ENCODE measurements at places on chromosomes 1 and 21. TPM values are rescaled to one million over a fixed set of nuclear protein-coding genes. Genes with fewer than 3 reads are reported as not detected.

Gene FCRLA
- total RNA-seq = not detected

GRCh38 chr1:53080769-53081168 is 18.8 kb downstream of the PODN start:
- no peak overlapping the region for H3K27ac ChIP-seq
- no peaks in the 10 kb centered on the region for H3K27me3 ChIP-seq
- H3K4me1 ChIP-seq = no peaks in the 10 kb centered on the region
- H3K4me3 ChIP-seq = no peak overlapping the region
- DNase-seq = peak; percentile 85

- H3K4me3 ChIP-seq = no peak overlapping the region
- peaks cover 49% of the 10 kb centered on the region for H3K36me3 ChIP-seq
- no peaks in the 10 kb centered on the region for H3K27me3 ChIP-seq
- no peak for DNase-seq
Measured at GRCh38 chr1:222654849-222655248, 37.0 kb downstream of the MIA3 start.

- no peaks in the 10 kb centered on the region for H3K36me3 ChIP-seq
- no peaks in the 10 kb centered on the region for H3K4me1 ChIP-seq
- no peak overlapping the region for H3K27ac ChIP-seq
- no peak overlapping the region for H3K4me3 ChIP-seq
Measured at GRCh38 chr1:210746024-210746731, 387.8 kb downstream of the KCNH1 start.

DNA sequence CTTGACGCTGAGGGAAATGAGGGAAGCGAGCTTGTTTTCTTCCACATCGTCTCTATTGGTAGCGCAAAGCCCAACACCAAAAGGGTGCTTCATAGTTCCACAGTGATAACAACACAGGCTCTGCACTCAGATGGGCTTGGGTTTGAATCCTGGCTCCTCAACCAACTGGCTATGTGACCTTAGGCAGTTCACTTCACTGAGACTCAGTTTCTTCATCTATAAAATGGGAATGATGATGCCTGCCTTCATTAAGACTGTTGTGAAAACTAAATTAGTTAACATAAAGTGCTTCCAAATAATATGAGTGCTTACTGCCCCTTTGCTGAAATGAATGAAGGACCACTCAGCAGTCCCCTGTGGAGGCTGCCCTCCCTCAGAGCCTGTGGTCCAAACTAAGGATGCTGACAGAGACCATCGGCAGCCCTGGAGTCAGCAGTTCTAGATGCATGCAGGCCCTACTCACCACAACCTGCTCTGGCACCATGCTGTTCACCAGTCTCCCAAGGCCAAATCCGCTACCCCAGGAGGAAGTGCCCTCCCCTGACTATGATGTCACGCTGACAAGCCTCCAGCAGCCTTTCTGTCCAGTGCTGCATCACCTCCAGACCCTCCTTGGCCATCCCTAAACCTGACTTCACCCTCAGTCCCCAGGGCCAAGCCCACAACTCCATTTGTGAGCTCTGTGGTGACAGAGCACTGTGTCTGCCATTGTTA is 30.7 kb downstream of the DMAP1 start:
- H3K27ac ChIP-seq = no peak overlapping the region
- H3K27me3 ChIP-seq = no peaks in the 10 kb centered on the region
- H3K4me1 ChIP-seq = peaks cover 28% of the 10 kb centered on the region

GRCh38 chr1:30101487-30102227 is 621.7 kb downstream of the MATN1 start:
- peaks cover 40% of the 10 kb centered on the region for H3K27me3 ChIP-seq
- no peaks in the 10 kb centered on the region for H3K36me3 ChIP-seq
- H3K4me1 ChIP-seq = no peaks in the 10 kb centered on the region
- no peak overlapping the region for H3K27ac ChIP-seq
- peak; percentile 53 for DNase-seq

DNA sequence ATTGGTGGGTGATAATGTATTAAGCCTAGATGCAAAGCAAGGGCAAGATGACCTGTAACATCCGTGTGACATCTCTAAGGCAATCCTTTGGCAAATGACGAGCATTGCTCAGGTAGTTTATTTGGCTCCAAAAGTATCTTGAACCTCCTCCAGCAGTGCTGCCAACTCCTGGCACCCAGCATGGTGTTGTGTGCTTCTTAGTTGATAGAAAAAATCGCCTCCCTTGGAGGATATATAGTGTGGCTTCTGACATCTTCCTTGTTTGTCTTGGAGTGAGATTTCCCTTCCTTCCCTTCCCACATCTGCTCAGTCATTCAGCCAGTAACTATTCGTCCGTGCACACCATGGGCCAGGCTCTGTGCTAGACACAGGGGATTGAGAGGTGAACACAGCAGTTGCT is 121.8 kb downstream of the TOMM20 start:
- H3K4me3 ChIP-seq = no peak overlapping the region
- peaks cover 2% of the 10 kb centered on the region for H3K36me3 ChIP-seq
- no peaks in the 10 kb centered on the region for H3K27me3 ChIP-seq
- peaks cover 14% of the 10 kb centered on the region for H3K4me1 ChIP-seq
- DNase-seq = no peak

DNA sequence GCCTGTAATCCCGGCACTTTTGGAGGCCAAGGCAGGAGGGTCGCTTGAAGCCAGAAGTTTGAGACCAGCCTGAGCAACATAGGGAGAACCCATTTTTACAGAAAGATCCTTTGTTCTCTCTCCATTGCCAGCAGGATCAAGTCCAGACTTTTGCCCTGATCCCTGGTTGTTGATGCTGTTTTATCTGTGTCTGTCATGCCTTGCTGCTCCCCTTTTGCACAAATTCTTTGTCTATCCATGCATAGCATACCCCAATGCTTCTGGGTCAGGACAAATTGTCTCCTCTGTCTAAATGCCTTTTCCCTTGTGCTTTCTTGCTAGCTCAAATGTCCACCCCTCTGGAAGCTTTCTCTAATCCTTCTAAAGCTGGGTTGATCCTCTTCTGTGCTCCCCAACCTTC is 25.3 kb upstream of the FAAH start:
- no peaks in the 10 kb centered on the region for H3K27me3 ChIP-seq
- H3K36me3 ChIP-seq = peaks cover 12% of the 10 kb centered on the region
- DNase-seq = no peak
- no peaks in the 10 kb centered on the region for H3K4me1 ChIP-seq
- no peak overlapping the region for H3K4me3 ChIP-seq
- H3K27ac ChIP-seq = no peak overlapping the region

DNA sequence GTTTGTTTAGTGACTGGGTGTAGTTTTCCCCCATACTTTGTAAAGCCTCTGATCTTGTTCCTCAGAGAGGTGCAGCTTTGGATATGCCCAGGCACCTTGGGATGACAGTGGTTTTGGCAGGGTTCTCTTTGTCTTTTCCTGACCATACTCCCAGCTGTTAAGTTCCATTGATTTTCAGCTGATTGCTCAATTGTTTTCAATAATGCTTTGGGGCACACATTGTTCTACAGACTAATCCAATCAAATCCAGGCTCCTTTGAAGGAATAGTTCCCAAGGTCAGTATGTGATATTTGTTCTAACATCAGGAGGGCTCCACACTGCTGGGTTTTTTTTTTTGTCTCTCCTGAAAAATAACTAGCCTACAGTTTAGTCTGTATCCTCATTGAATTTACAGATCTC is 24.8 kb downstream of the PPP2R5A start:
- H3K27ac ChIP-seq = no peak overlapping the region
- H3K4me3 ChIP-seq = no peak overlapping the region
- H3K36me3 ChIP-seq = no peaks in the 10 kb centered on the region
- DNase-seq = no peak
- no peaks in the 10 kb centered on the region for H3K27me3 ChIP-seq

DNA sequence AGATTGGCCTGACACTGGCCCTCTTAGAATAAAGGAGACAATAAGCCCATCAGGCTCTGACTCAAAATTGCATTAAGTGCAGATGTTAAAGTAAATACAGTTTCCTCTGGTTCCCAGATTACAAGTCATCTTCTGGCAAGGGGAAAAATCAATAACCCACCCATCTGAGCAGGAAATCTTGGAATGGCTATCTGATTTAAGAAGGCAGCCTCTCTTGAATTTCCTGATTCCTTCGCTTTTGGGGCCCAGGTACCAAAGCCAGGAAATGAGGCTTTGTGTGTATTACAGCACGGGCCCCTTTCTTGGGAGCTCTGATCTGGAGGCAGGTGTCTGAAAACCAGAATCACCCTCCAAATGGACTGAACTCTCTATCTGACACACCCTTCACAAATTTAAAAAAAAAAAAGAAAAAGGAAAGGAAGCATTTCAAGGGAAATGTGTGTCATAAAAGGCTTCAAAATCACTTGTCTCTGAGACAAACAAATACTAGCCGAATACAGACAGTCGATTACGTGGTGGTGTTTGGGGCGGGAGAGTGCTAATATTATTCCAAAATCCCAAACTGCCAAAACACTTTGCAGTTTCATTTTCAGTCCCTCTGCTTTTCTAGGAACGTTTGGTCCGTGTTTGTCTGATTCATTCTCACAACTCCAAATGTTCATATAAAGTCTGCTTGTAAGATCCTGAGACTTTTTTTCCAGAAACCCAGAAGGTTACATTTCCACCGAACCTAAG is 240.9 kb upstream of the CAMK1G start:
- peaks cover 22% of the 10 kb centered on the region for H3K27me3 ChIP-seq
- H3K4me3 ChIP-seq = no peak overlapping the region
- H3K4me1 ChIP-seq = no peaks in the 10 kb centered on the region
- DNase-seq = no peak
- peaks cover 1% of the 10 kb centered on the region for H3K36me3 ChIP-seq

DNA sequence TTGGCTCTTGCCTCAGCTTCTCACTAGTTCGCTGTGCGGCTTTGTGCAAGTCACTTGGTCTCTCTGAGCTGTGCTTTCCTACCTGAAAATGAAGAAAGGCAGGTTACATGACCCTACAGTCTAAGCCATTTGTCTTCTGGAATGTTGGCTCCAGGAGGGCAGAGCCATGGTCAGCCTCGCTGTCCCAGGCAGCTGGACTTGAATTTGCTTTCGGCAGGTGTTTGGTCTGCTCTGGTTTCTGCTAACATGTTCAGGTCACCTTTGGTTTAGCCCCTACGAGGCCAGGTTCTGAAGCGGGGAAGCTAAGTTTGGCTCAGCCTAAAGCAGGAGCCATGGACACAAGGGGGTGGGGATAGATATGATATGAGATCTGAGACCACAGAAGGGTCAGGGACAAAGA is 19.1 kb downstream of the LRRC38 start:
- no peaks in the 10 kb centered on the region for H3K27me3 ChIP-seq
- no peaks in the 10 kb centered on the region for H3K4me1 ChIP-seq
- no peak overlapping the region for H3K27ac ChIP-seq
- no peaks in the 10 kb centered on the region for H3K36me3 ChIP-seq
- no peak overlapping the region for H3K4me3 ChIP-seq

DNA sequence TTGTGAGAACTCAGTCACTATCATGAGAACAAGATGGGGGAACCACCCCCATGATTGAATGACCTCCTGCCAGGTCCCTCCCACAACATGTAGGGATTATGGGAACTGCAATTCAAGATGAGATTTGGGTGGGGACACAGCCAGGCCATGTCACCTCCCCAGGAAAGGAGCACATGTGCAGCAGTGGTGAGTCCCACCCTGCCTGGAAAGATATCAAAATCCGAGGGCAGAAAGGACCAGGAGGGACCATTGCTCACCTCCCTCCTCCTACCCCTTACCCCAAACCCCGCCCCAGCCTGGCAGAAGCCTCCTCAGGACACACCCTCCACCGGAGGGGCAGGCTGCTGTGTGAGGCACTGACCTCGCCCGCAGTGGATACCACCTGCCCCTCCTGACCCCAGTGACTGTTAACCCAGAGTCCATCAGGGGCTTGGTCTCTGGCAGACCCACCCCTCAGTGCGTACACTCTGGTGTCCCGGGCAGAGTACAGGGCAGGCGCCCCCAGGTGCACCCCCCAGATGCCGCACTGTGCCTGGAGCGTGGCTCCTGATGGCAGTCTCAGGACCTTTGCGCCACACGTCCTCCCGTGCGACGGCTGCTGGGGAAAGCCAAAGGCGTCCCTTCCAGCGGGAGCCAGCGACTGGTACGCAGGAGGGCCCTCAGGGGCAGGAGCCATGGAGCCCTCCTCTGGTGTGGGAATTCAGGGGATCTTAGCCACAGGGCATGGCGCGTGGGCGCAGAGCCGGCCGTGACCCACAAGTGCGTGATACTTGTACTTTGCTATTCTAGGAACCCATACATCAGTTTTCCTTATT is 20.9 kb downstream of the PDXK start:
- no peaks in the 10 kb centered on the region for H3K27me3 ChIP-seq
- peak; percentile 93 for DNase-seq
- peaks cover 17% of the 10 kb centered on the region for H3K36me3 ChIP-seq
- H3K4me1 ChIP-seq = peaks cover 19% of the 10 kb centered on the region

DNA sequence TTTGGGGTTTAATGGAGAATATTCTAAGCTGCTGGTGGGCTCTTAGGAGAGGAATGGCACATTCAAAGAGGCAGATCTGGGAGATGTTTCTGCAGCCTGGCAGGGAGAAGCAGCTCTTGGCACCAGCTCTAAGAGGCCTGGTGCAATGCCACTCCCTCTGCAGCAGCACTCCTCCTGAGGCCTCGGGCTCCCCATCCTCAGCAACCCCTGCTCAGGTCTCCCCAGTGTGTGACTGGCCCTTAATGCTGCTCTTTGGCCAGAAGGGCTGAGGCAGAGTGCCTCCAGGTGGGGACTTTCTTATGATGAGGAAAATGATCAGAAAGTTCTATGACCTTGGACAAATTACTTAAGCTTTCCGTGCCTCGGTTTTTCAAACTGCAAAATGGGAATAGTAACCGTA is 55.5 kb downstream of the MAB21L3 start:
- no peaks in the 10 kb centered on the region for H3K36me3 ChIP-seq
- H3K4me3 ChIP-seq = no peak overlapping the region
- no peak for DNase-seq

GRCh38 chr21:36630485-36631206 is 68.3 kb upstream of the SIM2 start:
- H3K27ac ChIP-seq = no peak overlapping the region
- peaks cover 8% of the 10 kb centered on the region for H3K27me3 ChIP-seq

- no peak overlapping the region for H3K4me3 ChIP-seq
- H3K27ac ChIP-seq = no peak overlapping the region
- H3K36me3 ChIP-seq = peaks cover 2% of the 10 kb centered on the region
- no peaks in the 10 kb centered on the region for H3K4me1 ChIP-seq
Measured at GRCh38 chr1:168591641-168592250, 15.3 kb downstream of the XCL1 start.

DNA sequence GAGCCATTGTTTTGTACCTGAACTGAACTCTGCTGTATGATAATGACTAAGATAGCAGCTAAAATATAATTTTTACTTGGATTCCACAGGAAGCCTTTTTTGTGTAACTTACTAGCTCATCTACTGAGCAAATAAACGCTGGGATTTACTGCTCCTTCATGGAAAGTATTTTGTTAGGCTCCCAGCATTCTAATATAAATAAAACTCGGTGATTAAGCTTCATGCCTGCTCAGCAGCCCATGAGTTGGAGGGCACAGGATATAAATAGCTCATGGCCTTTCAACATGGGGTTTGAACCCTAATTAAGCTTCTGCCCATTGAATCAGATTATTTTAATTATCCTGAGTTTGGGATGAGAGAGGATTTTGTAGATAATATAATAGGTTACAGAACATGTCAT is 180.0 kb downstream of the PCP4 start:
- no peak for DNase-seq
- no peak overlapping the region for H3K4me3 ChIP-seq
- H3K27me3 ChIP-seq = no peaks in the 10 kb centered on the region
- no peaks in the 10 kb centered on the region for H3K36me3 ChIP-seq
- H3K4me1 ChIP-seq = peaks cover 4% of the 10 kb centered on the region

- no peak overlapping the region for H3K4me3 ChIP-seq
- H3K36me3 ChIP-seq = no peaks in the 10 kb centered on the region
- H3K27ac ChIP-seq = no peak overlapping the region
- H3K4me1 ChIP-seq = no peaks in the 10 kb centered on the region
- H3K27me3 ChIP-seq = peaks cover 49% of the 10 kb centered on the region
Measured at GRCh38 chr1:47732489-47732888, 264.7 kb downstream of the TRABD2B start.

Measured in chondrocyte (in vitro differentiated cells).